ENCODE measurements at places on chromosomes 3 and 15.

GRCh38 chr3:87332789-87333188 lies 56.4 kb upstream of the POU1F1 start:
- DNase-seq = no peak

DNA sequence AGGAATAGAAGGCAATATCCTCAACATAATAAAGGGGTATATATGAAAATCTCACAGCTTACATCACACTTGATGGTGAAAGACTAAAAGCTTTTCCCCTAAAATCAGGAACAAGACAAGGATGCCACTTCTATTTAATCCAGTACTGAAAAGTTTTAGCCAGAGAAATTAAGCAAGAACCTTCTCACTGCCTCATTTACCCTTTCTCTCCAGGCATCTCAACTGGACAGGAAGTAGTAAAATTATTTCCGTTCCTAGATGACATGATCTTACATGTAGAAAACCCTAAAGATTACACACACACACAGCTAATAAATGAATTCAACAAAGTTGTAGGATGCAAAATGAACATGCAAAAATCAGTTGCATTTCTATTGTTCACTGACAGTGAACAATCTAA lies 11.2 kb downstream of the SCAP start:
- DNase-seq = no peak

- DNase-seq = no peak
These were observed 1.7 kb upstream of the GOLIM4 start for GRCh38 chr3:168097381-168097780.

- no peak for DNase-seq
These were observed 133.3 kb upstream of the MEF2A start for GRCh38 chr15:99432271-99433025.

- no peak for DNase-seq
These were observed 236.8 kb upstream of the TPRG1 start for GRCh38 chr3:188934989-188935388.

GRCh38 chr15:89358435-89358754 lies 23.8 kb upstream of the POLG start:
- peak; percentile 83 for DNase-seq

- DNase-seq = no peak
These were observed 8.8 kb downstream of the BCL6 start for GRCh38 chr3:187736418-187736871.

Measured in MM.1S (cell line).